H1 (cell line): ENCODE measurements at places on chromosomes 3 and 15.

DNA sequence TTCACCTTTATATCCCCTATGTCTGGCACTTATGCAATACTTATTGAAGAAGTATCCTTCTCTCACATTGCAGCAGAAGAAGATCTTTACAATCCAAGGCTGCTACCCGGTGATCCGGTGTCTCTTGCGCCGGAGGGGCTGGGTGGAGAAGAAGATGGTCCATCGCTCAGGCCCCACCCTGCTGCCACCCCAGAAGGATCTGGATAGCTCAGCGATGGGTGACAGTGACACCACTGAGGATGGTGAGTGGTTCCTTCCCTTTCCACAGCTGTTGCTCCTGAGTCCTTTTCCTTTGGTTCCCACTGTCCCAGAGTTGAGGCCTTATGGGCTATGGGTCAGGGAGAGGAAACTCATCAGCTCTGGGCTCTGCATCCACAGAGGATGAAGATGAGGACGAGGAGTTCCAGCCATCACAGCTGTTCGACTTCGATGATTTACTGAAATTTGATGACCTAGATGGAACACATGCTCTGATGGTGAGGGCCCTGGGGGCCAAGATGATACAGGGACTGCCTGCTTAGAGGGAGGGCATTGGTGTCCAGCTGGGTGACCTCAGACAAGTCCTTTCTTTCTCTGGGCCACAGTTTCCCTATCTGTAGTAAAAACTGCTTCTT is 2.9 kb downstream of the TTLL3 start:
- no peaks in the 10 kb centered on the region for H3K36me3 ChIP-seq
- peaks cover 5% of the 10 kb centered on the region for H3K4me1 ChIP-seq
- no peak overlapping the region for H3K4me3 ChIP-seq

DNA sequence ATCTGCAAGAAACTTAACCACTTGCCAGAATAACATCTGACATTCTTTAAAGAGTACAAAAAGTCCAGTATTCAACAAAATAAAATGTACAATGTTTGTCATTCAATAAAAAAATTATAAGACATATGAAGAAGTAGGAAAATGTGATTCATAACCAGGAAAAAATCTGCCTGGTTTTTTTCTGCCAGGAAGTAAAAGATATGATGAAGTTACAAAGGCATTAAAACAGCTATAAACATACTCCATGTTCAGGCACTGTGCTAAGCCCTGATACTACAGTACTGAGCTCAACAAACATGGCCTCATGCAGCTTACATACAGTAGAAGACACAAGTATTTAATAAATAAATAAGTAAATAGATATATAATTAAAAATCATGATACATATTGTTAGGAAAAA is 178.4 kb upstream of the STT3B start:
- H3K36me3 ChIP-seq: no peaks in the 10 kb centered on the region; the same call in 1 of the 2 replicates
- DNase-seq: no peak
- no peak overlapping the region for H3K27ac ChIP-seq
- H3K4me3 ChIP-seq: no peak overlapping the region
- H3K4me1 ChIP-seq: no peaks in the 10 kb centered on the region
- H3K27me3 ChIP-seq: no peaks in the 10 kb centered on the region

DNA sequence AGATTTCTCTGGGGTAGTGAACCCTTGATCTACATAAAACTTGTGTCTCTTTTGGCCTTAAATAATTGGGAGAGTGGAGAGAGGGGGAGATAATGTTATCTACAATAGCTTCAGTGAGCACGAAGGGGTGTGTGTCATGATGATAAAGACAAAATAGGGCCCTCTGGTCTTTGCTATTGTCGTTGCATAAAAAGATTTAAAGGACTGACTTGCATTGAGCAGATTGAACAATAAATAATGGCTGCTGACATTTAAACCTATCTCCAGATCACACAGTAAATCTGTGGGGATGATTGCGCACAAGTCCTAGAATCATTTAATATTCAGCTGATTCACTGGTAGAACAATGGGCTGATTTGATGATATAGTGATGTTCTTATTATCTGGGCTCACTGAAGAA is 71.3 kb upstream of the GAP43 start:
- no peak for DNase-seq
- no peaks in the 10 kb centered on the region for H3K36me3 ChIP-seq
- H3K27ac ChIP-seq: no peak overlapping the region
- no peak overlapping the region for H3K4me3 ChIP-seq
- H3K27me3 ChIP-seq: no peaks in the 10 kb centered on the region

GRCh38 chr3:11244121-11244677 is 28.0 kb upstream of the ATG7 start:
- no peaks in the 10 kb centered on the region for H3K36me3 ChIP-seq
- no peak overlapping the region for H3K27ac ChIP-seq
- H3K4me1 ChIP-seq: no peaks in the 10 kb centered on the region
- DNase-seq: no peak

- no peaks in the 10 kb centered on the region for H3K27me3 ChIP-seq
- H3K36me3 ChIP-seq: no peaks in the 10 kb centered on the region
- no peaks in the 10 kb centered on the region for H3K4me1 ChIP-seq
- no peak overlapping the region for H3K27ac ChIP-seq
- H3K4me3 ChIP-seq: peak overlapping the region; percentile 97
Observed at GRCh38 chr3:56467108-56467507, 1.2 kb downstream of the ERC2 start.

- no peak for DNase-seq
- no peaks in the 10 kb centered on the region for H3K36me3 ChIP-seq
- H3K4me3 ChIP-seq: no peak overlapping the region
- no peaks in the 10 kb centered on the region for H3K27me3 ChIP-seq
- no peaks in the 10 kb centered on the region for H3K4me1 ChIP-seq
Observed at GRCh38 chr3:24725514-24726255, 231.0 kb upstream of the THRB start.

- no peak for DNase-seq
- no peaks in the 10 kb centered on the region for H3K4me1 ChIP-seq
- H3K27me3 ChIP-seq: no peaks in the 10 kb centered on the region
- H3K4me3 ChIP-seq: no peak overlapping the region
- no peaks in the 10 kb centered on the region for H3K36me3 ChIP-seq
Observed at GRCh38 chr3:169091196-169091823, 572.2 kb downstream of the MECOM start.
